ENCODE measurements at places on chromosomes 3 and 15. TPM values are rescaled to one million over a fixed set of nuclear protein-coding genes. Genes with fewer than 3 reads are reported as not detected.

Gene SNURF
- 9.3 TPM for total RNA-seq

Gene IQCH
- total RNA-seq, result 1.6 TPM

Gene CCDC13
- 0.26 TPM for total RNA-seq

Gene HGD
- total RNA-seq, result 22.1 TPM

Gene MOBP
- 0.02 TPM for total RNA-seq

Gene PLEKHO2
- total RNA-seq, result 6.4 TPM

Gene TNFSF10
- total RNA-seq, result not detected

Gene CCR1
- not detected for total RNA-seq

Gene KBTBD12
- not detected for total RNA-seq

Gene EFHB
- total RNA-seq, result 1.5 TPM

Gene WWTR1
- total RNA-seq, result 142 TPM

Gene LEKR1
- 1.0 TPM for total RNA-seq

Gene NOP10
- total RNA-seq, result 541 TPM

Gene LARP6
- total RNA-seq, result 46.3 TPM

Gene DNAH12
- total RNA-seq, result 0.09 TPM

Gene COLQ
- total RNA-seq, result 0.25 TPM

Gene PLA1A
- total RNA-seq, result 0.25 TPM

Gene KLHL6
- not detected for total RNA-seq

Gene ZKSCAN7
- not detected for total RNA-seq

Gene GOLGA6B
- total RNA-seq, result not detected

Gene DGKG
- 7.3 TPM for total RNA-seq

Gene PAQR5
- total RNA-seq, result 93.4 TPM

Gene APOD
- total RNA-seq, result 1.8 TPM

Gene ACP3
- total RNA-seq, result not detected

Gene SKOR1
- not detected for total RNA-seq

Gene NPHP3
- 9.0 TPM for total RNA-seq

Gene SPINK8
- total RNA-seq, result not detected

Gene FHIT
- 0.75 TPM for total RNA-seq

Gene PLA2G4E
- not detected for total RNA-seq

Gene ADAMTS9
- total RNA-seq, result 0.63 TPM

Gene FBLN2
- 1.7 TPM for total RNA-seq

Gene RASL12
- 0.18 TPM for total RNA-seq

Gene HTD2
- 6.0 TPM for total RNA-seq

Gene MYO9A
- total RNA-seq, result 8.8 TPM

Gene PCLAF
- 269 TPM for total RNA-seq

Gene SYNM
- 28.6 TPM for total RNA-seq

All from A549 treated with AZD2906 at 1 μM for 4 hours (cell line).